ENCODE measurements at places on chromosomes 1 and 21. TPM values are rescaled to one million over a fixed set of nuclear protein-coding genes. Genes with fewer than 3 reads are reported as not detected.

Gene RGSL1
- not detected for total RNA-seq

Gene LINGO4
- 0.09 TPM for total RNA-seq

- H3K27ac ChIP-seq, result no peak overlapping the region
- no peak overlapping the region for H3K4me3 ChIP-seq
- no peak for DNase-seq
- no peaks in the 10 kb centered on the region for H3K36me3 ChIP-seq
- H3K4me1 ChIP-seq, result peaks cover 5% of the 10 kb centered on the region
- no peaks in the 10 kb centered on the region for H3K27me3 ChIP-seq
Observed at GRCh38 chr1:245380790-245381535, 226.2 kb downstream of the KIF26B start.

GRCh38 chr1:210400043-210400840 is 71.5 kb downstream of the HHAT start:
- no peaks in the 10 kb centered on the region for H3K36me3 ChIP-seq
- H3K27ac ChIP-seq, result no peak overlapping the region
- H3K4me1 ChIP-seq, result peaks cover 7% of the 10 kb centered on the region

DNA sequence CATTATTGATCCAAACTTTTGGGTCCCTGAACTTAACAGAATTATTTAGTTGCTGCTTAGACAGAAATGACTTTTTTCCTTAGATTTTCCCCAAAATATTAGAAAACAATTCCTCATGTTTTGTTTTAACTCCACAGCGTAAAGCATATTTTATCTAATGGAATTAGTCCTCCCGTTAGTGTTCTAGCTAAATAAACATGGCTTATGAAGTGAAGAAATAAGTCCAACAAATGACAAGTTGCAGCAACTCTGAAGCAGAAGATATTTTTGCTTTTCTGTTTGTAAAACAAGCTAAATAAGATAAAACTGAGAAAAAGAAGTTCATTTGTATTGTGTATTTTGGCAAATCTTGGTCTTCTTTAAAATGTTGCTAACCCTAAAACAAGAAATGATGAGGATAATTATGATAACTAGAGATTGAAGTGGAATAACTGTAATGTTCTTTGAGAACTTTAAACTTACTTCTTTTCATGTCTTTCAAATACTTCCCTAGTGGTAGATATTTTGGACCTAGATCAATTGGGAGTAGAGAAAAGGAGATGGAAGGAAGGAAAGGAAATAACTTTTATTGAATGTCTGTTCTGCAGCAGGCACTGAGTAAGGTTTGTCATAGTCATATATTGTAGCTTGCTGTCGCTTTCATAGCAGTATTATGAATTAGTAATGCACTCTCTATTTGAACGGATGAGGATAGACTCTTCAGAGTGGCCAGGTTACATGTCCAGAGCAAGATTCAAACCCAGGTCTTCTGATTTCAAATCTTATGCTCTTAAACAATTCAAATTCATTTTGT is 12.5 kb downstream of the NFIA start:
- no peak overlapping the region for H3K4me3 ChIP-seq
- no peak overlapping the region for H3K27ac ChIP-seq
- H3K36me3 ChIP-seq, result no peaks in the 10 kb centered on the region
- no peaks in the 10 kb centered on the region for H3K4me1 ChIP-seq
- no peak for DNase-seq
